ENCODE measurements at places on chromosomes 4 and X. TPM values are rescaled to one million over a fixed set of nuclear protein-coding genes. Genes with fewer than 3 reads are reported as not detected.
A peak's percentile ranks its signal among the peaks of the same experiment; 100 is the strongest.

DNA sequence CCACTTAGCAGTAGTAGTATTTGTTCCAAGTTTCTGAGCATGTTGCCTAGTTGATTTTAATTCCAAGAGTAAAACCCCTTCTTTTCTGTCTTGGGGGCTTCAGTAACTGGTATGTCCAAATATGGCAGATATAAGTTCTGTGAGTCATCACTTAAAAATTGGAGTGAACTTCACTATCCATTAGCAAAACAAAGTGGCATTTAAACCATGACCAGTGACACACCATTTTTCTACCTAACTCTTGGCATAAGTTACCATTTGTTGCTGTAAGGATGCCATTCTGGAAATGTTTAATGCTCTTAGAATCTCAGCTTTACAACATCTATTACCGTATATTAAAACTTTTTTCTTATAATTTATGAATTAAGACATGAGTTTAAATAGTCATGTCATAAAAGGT is 102.0 kb downstream of the CBR4 start:
- H3K36me3 ChIP-seq: peaks cover 49% of the 10 kb centered on the region
- no peaks in the 10 kb centered on the region for H3K27me3 ChIP-seq
- H3K4me3 ChIP-seq: no peak overlapping the region
- DNase-seq: peak; percentile 52
- H3K27ac ChIP-seq: peak overlapping the region; percentile 82

GRCh38 chr4:7285244-7286094 is 93.1 kb downstream of the SORCS2 start:
- H3K27me3 ChIP-seq: peaks cover 47% of the 10 kb centered on the region
- no peaks in the 10 kb centered on the region for H3K36me3 ChIP-seq
- no peak for DNase-seq
- no peak overlapping the region for H3K27ac ChIP-seq

- H3K27ac ChIP-seq: no peak overlapping the region
- peaks cover 45% of the 10 kb centered on the region for H3K4me1 ChIP-seq
Measured at GRCh38 chrX:115588179-115588578, 27.2 kb downstream of the PLS3 start.

DNA sequence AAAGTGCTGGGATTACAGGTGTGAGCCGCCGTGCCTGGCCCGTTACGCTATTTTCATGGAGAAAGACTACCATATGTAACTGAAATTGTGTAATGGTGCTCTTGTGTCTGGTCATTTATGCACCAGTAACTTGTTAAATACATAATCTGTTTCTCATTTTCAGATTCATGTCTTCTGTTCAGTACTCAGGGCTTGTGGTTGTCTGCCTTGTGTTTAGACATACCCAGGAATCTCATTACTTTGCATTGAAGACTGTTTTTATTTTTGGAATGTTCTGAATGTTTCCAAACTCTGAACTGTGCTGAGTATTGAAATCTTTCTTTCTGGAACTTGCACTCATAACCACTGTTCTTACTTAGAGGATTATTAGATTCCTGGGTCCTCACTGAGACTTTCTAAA is 52.8 kb downstream of the PDLIM5 start:
- peak overlapping the region; percentile 71 for H3K27ac ChIP-seq
- peaks cover 30% of the 10 kb centered on the region for H3K36me3 ChIP-seq
- H3K4me3 ChIP-seq: no peak overlapping the region
- peak; percentile 28 for DNase-seq

DNA sequence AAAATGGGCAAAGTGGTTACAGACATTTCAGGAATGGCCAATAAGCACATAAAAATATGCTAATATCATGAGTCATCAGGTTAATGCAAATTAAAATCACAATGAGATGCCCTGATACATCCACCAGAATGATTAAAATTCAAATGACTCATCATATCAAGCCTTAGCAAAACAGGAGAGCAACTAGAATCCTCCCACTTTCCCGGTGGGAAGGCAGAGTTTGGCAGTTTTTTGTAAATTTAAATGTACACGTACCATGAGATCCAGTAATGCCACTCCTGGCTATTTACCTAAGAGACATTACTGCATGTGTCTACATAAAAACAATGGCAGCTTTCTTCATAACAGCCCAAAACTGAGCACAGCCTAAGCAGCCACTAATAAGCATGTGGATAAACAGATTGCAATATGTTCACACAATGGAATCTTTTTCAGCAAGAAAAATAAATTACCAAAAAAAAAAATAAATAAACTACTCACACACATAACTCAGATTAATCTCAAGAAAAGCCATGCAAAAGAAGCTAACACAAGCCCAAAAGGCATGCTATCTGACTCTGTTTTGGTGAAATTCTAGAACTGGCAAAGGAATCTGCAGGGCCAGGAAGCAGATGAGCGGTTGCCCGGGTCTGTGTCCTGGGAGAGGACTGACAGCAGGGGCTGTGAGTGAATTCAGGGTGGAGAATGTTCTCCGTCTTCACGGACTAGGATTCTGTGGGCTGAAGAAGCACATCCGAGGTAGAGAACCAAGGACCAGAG is 48.8 kb downstream of the AFAP1 start:
- peaks cover 52% of the 10 kb centered on the region for H3K36me3 ChIP-seq
- H3K4me3 ChIP-seq: peak overlapping the region; percentile 75
- H3K4me1 ChIP-seq: peaks cover 87% of the 10 kb centered on the region

DNA sequence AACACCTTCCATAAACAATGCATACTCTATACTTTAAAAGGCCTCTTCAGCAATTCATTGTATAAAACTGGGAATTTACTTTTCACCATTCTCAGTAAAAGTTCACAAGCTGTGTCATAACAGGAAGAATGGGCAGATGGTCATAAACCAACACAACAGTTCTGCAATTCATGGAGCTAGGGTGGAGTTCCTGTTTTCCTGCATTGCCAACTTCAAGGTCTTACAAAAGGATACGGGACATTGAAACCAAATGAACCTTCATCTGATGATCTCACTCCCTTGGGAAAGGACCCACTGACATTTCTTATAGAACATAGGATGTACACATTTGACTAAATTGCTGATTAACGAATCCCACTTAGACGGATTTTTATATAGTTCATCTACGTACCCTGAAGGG is 4.1 kb downstream of the KDR start:
- H3K36me3 ChIP-seq: no peaks in the 10 kb centered on the region
- no peak overlapping the region for H3K4me3 ChIP-seq
- no peak overlapping the region for H3K27ac ChIP-seq
- no peaks in the 10 kb centered on the region for H3K4me1 ChIP-seq

DNA sequence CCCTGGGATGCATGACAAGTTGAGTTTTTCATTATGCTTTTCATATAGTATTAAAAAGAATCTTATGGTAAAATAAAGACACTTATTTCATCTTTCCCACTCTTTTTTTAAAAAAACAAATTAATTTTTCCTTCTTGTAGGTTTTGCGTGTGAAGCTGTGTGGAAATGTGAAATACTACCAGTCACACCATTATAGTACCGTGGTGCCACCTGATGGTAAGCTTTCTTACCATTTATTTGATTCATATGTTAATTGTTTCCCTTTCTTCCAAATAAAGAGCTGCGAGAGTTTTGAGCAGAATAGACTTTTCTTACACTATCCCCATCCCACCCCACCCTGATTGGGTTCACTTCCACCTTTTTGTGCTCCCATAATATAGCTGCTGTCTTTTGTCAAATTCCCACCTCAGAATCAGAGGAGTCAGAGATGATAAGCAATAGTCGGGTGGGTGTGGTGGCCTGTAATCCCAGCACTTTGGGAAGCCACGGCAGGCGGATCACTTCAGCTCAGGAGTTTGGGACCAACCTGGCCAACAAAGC is 44.3 kb downstream of the CASP6 start:
- H3K4me1 ChIP-seq: no peaks in the 10 kb centered on the region
- H3K27me3 ChIP-seq: no peaks in the 10 kb centered on the region
- no peak for DNase-seq
- no peak overlapping the region for H3K27ac ChIP-seq
- no peak overlapping the region for H3K4me3 ChIP-seq

- H3K4me1 ChIP-seq: no peaks in the 10 kb centered on the region
- H3K4me3 ChIP-seq: no peak overlapping the region
- no peak overlapping the region for H3K27ac ChIP-seq
- no peaks in the 10 kb centered on the region for H3K36me3 ChIP-seq
Measured at GRCh38 chrX:82534086-82534597, 973.9 kb upstream of the POU3F4 start.

DNA sequence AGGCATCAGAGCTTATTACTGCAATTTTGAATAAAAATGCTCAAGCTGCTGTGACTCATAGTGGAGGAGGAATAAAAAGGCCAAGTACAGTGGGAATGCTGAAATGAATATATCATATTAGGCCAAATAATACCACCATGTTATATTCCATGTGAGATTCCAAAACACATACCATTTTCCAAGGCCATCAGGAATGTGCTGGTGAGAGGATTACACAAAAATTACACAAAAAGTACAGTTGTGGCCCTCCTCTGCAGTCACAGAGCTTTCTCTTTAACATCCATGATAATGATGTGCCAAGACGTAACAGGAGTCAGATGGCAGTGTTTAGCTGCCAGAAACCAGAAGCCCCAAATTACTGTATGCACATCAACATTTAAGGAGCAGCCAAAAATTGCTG is 153.5 kb downstream of the PCDH18 start:
- H3K27ac ChIP-seq: no peak overlapping the region
- H3K36me3 ChIP-seq: no peaks in the 10 kb centered on the region
- no peak overlapping the region for H3K4me3 ChIP-seq
- no peak for DNase-seq
- H3K27me3 ChIP-seq: peaks cover 1% of the 10 kb centered on the region
- peaks cover 9% of the 10 kb centered on the region for H3K4me1 ChIP-seq

GRCh38 chrX:113522814-113523213 is 682.2 kb upstream of the AMOT start:
- no peaks in the 10 kb centered on the region for H3K27me3 ChIP-seq
- H3K4me1 ChIP-seq: peaks cover 6% of the 10 kb centered on the region
- H3K27ac ChIP-seq: no peak overlapping the region
- H3K4me3 ChIP-seq: peak overlapping the region; percentile 57

DNA sequence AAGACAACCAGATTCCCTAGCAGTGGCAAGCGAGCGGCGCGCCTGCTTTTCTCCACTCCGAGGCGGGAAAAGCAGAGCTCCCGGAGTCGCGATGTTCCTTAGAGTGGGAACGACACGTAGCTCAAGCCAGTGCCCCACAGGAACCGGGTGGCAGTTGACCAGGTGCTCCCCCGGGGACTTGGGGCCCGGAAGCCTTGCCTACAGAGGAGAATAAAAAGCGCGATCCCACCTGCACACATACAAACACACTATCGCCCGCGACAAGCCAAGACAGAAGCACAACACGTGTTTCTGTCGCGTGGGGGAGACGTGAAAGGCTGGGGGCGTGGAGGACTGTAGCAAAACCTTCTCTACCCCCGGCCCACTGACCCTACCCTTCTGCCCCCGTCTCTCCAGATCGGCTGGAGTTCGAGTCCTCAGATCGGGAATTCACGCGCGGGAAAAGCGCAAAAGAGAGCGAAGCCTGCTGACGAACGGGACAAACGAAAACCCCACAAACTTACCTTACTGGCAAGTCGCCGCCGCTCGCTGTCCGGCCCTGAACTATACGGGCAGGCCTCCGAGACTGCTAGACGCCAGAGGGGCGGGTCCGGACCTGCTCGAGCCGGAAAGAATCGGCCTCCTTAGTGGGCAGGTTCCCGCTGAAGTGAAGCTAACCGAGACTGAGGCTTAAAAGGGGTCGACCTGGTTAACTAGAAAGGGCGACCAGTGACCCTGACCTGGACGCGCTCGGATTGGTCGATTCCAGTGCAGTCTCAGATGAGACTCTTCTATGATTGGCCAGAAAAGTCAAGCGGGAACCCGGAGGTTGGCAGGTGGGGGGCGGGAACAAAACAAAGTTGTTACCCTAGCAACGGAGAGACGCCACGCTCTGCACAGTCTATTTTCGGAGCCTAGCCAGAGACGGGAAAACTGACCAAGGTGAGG is at the start of the genes DNAAF6 and NUP62CL:
TSS of gene DNAAF6 (plus strand) at position 842 of the 927 bp plus-strand sequence. CDS start 6,265 bp downstream, outside the sequence.
TSS of gene NUP62CL (minus strand) at position 664 of the 927 bp plus-strand sequence. CDS start 31,287 bp downstream, outside the sequence.
- H3K4me3 ChIP-seq: peak within 1 kb of the TSS; percentile 84
- DNase-seq: no peak
- peaks cover 5% of the 10 kb centered on the region for H3K27me3 ChIP-seq
- no peaks in the 10 kb centered on the region for H3K4me1 ChIP-seq

DNA sequence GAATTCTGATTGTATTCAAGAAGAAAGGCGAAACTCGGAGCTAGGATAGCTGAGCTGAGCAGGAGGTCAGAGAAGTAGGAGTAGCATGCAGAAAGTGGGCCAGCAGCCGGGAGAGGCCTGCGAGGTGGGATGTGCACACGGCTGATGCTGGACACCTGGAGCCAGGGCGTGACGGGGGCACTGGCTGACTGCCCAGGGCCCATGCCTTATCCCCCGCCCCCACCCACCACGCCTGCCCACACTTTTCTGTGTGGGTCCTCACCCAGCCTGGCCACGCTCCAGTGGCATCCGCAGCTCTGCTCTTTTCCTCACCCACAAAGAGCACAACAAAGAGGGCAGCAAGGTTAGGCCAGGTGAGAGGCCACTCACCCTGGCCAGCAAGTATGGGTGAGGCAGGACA is 30.0 kb upstream of the IRF2 start:
- peak overlapping the region; percentile 64 for H3K27ac ChIP-seq
- no peaks in the 10 kb centered on the region for H3K36me3 ChIP-seq
- H3K27me3 ChIP-seq: peaks cover 4% of the 10 kb centered on the region
- no peak overlapping the region for H3K4me3 ChIP-seq

DNA sequence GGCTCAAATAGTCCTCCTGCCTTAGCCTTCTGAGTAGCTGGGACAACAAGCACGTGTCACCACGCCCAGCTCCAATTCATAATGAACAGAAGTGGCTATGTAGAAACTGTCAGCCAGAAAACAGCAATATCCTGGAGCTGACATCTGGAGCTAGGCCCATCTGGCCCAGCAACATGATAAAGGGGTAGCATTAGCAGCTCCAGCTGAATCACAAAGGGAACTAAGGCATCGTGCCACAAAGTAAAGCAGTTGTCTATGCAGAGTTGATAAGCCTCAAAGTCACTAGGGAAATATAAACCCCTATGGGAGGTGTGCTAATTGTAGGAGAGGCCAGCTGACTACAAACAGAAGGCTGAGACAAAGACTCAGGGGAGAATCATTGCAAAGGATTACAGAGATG is 270.5 kb upstream of the GPC4 start:
- H3K36me3 ChIP-seq: no peaks in the 10 kb centered on the region
- H3K27me3 ChIP-seq: no peaks in the 10 kb centered on the region
- H3K27ac ChIP-seq: no peak overlapping the region
- no peak overlapping the region for H3K4me3 ChIP-seq

SMIM10L2A gene
- total RNA-seq: not detected

SSX2 gene
- not detected for total RNA-seq

DGKQ gene
- 14.1 TPM for total RNA-seq

POU4F2 gene
- total RNA-seq: not detected

ETDB gene
- not detected for total RNA-seq

PNMA6F gene
- total RNA-seq: not detected

IRF2 gene
- total RNA-seq: 14.6 TPM

Measured in HFFc6 (cell line).